ENCODE measurements at places on chromosomes 11 and 22. TPM values are rescaled to one million over a fixed set of nuclear protein-coding genes. Genes with fewer than 3 reads are reported as not detected.
A peak's percentile ranks its signal among the peaks of the same experiment; 100 is the strongest.

DNA sequence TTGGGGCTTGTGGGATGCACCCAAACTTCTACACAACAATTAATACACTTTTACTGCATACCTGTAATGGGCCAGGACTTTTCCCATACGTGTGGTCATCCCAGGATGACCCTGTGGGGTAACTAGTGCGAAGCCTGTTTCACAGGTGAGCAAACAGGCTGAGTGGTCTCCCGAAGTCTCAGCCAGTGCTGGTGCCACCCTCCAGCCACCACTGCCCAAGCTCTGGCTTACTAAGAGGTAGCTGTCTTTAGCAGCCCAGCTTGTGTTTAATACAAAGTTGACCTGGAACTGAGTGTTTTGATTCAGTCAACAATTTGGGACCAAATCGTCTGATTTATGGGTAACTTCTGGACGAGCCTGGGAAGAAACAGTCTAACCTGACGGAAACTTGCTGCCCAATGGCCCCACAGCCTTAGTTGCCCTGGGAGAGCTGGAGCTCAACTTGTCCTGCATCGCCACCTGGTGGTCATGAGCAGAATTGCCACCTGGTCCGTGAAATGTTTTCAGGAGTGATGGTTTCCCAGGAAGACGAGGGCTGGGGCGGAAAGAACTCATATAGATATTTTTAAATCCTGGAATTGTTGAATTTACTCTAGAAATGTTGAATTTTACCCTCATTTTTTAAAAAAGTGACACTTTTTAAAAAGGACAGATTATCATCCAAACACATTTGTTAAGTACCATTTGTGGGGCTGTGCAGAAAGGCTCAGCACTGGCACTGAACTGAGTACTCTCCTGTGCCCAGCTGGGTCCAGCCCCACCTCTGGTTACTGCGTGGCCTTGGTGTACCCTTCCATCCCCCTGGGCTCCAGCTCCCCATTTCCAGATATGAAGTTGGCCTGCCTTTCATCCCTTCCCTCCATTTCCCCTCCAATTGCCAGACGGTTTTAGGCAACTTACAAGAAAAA is 95.5 kb upstream of the PARVA start:
- DNase-seq, result peak; percentile 81

DNA sequence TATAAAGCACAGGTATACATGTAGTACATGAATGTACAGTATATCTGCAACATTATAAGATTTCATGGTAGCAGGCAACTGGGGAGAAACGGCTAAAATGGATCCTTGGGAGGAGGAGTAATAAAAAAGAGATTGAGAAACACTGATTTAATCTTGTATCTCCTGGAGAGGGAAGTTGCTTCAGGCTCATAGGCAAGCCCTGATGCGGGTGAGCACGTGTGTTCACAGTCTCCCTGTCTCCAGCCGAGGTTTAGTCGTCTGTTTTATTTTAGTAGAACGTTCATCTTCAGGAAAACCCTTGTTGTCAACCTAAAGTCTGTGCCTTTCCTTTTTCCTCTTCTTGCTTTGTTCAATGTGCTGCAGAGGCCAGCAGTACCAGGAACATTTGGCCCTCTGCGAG is 21.8 kb upstream of the SLC25A18 start:
- no peak for DNase-seq

DNA sequence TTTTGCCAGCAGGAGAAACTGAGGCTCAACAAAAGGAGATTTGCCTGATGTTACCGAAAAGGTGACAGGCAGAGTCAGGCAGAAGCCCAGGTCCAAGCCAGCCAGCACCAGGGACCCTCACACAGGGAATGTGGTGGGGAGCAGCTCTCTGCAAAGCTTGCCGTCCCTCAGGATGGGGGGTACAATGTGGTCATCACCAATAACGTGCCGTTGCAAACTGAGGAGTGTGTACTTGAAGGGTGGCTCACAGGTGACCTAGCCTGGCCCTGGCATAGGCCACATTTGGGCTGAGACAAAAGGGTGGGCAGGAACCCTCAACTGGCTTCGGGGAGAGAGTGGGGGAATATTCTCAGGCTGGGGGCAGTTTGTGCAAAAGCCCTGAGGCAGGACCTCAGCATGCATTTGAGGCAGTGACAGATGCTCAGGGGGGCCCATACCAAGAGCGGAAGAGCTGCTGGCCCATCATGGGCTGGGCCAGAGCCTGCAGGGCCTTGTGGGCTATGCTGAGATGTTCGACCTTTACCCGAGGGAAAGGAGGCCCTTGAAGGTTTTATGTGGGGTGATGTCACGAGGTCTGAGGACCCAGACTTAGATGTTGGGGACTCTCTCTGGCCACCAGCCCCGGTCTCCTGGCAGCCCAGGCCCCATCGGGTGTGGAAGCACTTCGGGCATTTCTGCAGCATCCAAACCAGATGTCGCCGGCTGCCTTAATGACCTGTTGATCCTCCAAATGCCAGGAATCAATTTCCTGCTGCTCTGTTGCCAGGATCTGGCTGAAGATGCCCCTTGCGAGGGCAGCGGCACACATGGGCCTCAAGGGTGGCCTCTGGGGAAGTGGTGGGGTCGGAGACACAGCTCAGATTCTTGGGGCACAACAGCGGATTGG is 57.4 kb upstream of the SHISAL1 start:
- no peak for DNase-seq

DNA sequence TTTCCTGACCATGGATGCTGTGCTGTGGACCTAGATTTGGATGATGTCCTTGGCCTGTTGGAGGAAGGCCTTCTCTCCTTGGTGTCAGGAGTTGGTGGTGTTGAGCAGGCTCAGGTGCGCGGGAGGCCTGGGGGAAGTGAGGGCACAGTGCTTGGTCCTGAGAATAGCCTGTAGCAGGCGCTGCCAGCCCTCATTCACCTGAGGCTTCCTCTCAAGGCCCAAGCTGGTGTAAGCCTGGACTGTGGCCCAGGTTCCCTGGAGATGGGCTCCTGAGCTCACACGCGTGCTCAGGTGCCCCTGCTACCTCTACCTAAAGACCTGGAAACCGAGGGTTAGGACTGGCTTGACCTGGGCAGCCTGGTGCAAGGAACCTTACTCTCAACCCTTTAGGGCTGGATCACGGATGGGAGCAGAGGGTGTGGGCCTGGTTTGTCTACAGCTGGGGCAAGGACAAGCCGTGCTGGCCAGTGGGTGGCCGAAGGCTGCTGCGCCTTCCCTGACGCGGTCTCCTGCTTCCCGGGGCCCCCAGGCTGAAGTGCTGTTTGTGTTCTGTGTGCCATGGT is 7.8 kb upstream of the GRAMD4 start:
- DNase-seq, result no peak

GRCh38 chr11:74312326-74312725 is 886 bp upstream of the P4HA3 start:
- DNase-seq, result no peak

DNA sequence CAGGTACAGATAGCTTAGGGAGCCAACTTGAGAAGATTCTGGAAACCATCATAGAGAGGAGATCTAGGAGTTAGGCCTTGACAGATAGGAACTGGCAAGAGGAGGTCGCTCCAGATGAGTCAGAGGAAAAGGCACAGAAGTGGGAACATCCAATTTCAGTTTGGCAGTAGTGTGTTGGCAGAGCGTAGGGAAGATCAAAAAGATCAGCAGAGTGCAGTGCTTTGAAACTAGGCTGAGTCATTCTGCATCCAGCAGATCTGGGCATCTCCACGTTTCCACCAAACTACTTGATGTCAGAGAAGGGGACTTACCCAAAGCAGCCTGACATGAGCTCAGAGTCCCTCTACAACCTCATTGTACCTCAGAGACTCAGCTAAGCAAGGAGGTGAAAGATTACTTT is 58.5 kb downstream of the GAB4 start:
- no peak for DNase-seq

GRCh38 chr11:67376873-67377808 is 3.7 kb upstream of the CLCF1 start:
- DNase-seq, result no peak

DNA sequence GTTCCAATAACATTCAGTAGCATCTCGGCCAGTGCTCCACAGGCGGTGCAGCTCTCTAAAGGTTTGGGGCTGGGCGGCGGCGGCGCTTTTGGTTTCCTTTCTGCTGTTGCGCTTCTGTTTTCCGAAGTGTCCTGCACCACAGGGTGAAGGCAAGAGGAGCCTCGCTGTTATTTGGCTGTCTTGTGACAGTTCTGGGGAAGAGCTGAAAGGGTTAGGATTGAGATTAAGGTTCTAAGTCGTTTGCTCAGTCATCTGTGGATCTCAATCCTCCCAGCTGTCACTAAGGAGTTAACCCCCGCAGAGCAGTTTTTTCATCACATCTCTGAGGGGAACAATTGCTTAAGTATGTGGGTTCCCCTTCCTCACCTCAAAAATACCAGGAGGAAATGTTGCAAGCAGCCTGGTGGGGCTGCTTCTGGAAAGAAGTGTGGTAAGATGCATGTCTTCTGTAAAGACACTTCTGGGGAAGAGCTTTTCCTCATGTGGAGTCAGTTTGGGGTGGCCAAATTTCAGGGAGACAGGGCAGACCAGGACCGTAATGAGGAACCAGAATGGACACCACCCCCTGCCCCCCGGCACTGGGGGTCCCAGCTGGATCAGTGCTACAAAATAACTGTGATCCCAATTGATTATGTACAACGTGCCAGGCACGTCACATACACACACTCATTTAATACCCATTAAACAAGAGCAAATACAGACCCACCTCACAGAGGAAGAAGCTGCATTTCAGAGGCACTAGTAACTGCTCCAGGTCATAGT is 14.2 kb downstream of the TMEM121B start:
- DNase-seq, result peak; percentile 66

GRCh38 chr11:66183494-66184048 is 84.9 kb upstream of the RAB1B start:
- no peak for DNase-seq

Gene PDGFD
- total RNA-seq, result not detected

Gene TREH
- not detected for total RNA-seq

Data from activated CD4-positive, alpha-beta memory T cell treated with anti-CD3 and anti-CD28 coated beads, Interleukin-2, amount 10 ng/mL, durations not matched to agents 7 days and 5 days (primary cell).